ENCODE measurements at places on chromosomes 1 and 21.
A peak's percentile ranks its signal among the peaks of the same experiment; 100 is the strongest.

- DNase-seq, result no peak
Measured at GRCh38 chr1:4133297-4133938, 233.3 kb upstream of the C1orf174 start.

DNA sequence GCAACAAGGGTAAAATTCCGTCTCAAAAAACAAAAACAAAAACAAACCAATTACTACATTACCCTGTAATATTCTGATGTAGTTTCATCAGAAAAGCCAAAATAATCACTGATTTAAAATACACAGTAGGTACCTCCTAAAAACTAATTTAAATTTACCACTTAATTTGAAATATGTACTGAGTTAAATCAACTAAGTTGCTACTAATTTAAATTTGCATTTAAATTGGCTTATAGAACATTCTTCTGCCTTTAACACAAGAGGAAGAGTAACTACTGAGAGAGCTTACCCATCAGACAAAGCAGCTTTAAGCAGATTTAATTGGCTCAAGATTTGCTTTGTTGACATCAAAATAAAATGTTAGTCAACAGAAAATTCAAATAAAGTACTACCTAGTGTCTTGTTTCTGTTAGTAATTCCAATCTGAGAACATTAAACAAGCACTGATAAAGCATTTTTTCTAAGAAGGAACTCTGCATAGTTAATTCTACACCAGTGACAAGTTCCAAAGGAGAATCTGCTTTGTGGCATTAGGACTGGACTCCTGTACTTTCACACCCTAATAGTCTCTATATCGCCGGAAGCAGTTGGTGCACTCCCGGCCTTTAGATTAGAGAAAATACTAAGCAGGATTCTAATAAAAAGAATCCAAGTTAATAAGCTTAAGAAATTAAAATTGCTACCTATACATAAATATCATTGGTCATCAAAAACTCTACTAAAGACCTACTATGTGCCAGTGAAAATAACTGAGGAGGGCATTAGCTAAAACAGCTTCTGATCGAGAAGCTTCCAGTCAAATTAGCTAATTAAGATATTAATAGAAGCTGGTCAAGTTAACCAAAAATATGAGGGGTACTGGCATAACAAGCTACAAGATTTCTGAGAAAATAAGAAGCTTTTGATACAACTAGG is 8.4 kb downstream of the LUZP1 start:
- DNase-seq, result no peak

DNA sequence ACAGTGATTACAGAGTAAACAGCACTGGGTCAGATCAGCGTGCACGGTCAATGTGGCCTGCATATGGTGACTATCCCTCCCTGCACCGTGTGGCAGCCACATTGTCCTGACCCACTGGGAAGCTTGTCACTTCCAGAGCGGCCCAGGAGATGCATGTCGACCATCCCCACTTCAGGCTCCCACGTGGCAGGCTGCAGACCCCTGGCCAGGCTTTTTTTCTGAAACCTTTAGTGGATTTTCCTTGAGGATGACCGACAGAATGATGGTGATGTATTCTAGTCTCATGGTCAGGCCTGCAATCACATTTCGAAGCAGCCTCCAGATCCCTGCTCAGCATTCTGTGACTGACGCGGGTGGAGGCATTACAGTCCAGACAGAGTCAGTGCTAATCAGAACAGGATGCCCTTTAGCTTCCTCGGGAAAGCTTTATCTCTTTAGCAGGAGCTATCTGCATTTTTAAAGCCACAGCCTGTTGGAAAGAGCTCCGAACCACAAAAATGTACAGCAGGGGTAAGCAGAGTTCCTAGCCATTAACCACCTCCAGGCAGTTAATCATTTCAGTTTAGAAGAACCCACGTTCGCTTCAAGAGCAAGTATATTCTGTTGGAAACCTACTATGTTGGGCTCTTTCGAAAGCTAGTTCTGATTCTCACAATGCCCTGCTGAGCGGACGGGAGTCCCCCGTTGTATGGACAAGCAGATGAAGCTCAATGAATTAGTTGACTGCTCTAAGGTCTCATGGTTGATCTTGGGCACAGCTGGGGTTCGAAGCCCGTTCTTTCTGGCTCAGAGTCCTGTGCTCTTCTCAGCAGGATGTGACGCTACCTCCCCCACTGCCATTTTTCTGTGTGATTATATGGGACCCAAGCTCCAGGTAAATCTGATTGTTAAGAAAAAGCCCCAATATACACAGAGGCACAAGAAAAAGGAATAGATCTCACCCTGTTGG is 56.5 kb downstream of the IRF2BP2 start:
- DNase-seq, result peak; percentile 94

DNA sequence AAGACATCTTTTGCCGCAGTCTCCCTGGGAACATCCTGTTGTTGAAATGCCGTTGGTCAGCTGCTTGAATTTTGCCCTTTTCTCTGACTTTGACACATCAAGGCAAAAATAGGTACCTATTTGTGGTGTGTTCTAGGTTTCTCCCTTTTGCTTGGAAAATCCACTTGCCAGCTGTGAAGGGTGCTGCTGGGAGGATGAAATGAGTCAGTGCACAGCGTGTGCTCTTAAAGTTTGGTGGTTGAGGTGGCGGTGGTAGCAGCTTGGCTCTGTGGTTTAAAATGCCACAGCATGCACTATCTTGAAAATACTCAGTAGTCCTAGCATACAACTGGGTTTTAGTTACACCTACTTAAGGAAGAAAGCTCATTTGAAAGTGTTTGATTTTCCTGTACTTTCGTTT is 183.8 kb downstream of the DHRS3 start:
- no peak for DNase-seq

DNA sequence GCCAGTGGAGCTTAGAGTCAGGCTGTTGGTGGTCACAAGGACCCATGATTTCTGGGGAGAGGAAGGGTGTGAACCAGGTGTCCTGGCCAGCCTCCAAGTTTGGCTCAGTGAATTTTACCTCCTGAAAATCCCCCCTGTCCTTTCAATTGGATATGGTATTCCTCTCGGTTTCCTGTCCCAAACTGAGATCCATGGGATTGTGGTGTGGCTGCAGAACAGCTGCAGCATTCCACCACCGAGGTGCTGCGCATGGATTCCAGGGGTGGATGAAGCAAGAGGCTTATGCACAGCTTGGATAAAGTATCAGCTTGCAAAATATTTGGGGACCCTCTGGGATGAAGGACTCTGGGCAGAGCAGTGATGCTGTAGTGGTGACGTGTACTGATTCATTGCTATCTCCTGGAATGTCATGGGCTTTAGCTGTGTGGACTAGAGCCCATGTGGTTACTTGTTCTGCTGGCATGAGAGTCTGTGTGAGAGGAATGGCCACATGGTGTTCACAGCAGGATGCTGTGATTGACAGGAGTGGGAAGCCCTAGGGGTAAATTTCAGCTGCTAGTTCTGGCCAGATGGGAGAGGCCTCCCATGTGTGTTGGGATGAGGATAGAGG is 148.7 kb upstream of the SPAG17 start:
- no peak for DNase-seq

DNA sequence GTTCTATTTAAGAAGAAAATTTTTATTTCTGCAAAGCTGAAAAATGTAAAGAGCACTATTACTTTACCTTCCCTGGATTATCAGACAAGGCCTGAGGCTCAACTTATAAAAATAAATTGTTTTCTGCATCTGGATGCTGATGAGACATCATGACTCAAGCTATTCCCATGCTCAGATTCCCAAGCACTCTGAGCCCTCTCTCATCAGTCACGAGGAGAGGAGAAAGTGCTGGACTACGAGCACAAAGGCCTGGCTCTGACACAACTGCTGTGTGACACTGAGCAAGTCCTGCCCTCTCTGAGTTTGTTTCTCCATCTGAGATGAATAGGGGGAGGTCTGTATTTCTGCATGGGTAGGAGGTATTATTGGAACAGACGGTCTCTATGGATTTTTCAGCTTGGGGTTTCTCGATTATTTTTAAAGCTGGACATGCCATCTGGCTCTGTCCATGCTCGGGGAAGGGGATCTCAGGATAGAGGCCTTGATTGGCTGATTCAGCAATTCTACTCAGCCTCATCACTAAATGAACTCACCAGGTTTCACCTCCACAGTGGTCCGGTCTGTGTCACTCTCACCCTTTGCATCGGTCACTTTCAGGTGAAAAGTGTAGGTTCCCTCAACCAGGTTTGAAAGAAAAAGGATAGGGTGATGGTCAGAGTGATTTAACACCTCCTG is 107.7 kb downstream of the KIAA0319L start:
- DNase-seq, result peak; percentile 92

DNA sequence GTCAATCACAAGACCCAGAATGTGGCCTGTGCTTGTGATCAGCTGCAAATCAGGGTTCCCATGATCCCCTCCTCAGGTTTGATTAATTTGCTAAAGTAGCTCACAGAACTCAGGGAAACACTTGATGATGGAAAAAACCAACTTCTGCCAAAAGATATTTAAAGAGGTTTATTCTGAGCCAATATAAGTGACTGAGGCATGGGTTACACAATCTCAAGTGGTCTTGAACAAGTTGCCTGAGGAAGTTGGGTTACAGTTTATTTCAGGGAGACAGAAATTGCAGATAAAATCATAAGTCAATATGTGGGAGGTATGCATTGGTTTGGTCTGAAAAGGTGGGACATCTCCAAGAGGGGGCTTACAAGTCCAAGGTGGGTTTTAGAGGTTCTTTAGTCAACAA is 243.1 kb downstream of the S1PR1 start:
- DNase-seq, result no peak

- DNase-seq, result no peak
Measured at GRCh38 chr1:23341931-23342692, 2.0 kb downstream of the HNRNPR start.

- DNase-seq, result no peak
Measured at GRCh38 chr1:6108937-6109614, 63.4 kb downstream of the KCNAB2 start.
